ENCODE measurements at places on chromosomes 3 and 15. TPM values are rescaled to one million over a fixed set of nuclear protein-coding genes. Genes with fewer than 3 reads are reported as not detected.

IL5RA gene
- total RNA-seq = 0.12 TPM

ZPLD1 gene
- total RNA-seq = not detected

MYLK gene
- 0.27 TPM for total RNA-seq

TXNRD3 gene
- total RNA-seq = 0.78 TPM

INSYN1 gene
- not detected for total RNA-seq

MME gene
- not detected for total RNA-seq

ANKRD34C gene
- total RNA-seq = not detected

CHST2 gene
- 11.3 TPM for total RNA-seq

CHRNA3 gene
- not detected for total RNA-seq

FGF12 gene
- total RNA-seq = not detected

ADGRG7 gene
- total RNA-seq = not detected

P2RY13 gene
- total RNA-seq = not detected

SLC24A5 gene
- total RNA-seq = not detected

SERPINI1 gene
- total RNA-seq = 0.71 TPM

TMCO5A gene
- total RNA-seq = not detected

UPK1B gene
- not detected for total RNA-seq

UBA5 gene
- 81.1 TPM for total RNA-seq

CCR2 gene
- total RNA-seq = 21.0 TPM

PRTG gene
- total RNA-seq = not detected

C3orf18 gene
- total RNA-seq = 21.9 TPM

CPLX3 gene
- 0.17 TPM for total RNA-seq

TEX55 gene
- total RNA-seq = not detected

NTRK3 gene
- 0.24 TPM for total RNA-seq

ALDH1A2 gene
- total RNA-seq = not detected

EIF4E3 gene
- 21.8 TPM for total RNA-seq

ADPRH gene
- 3.8 TPM for total RNA-seq

C3orf49 gene
- not detected for total RNA-seq

SPESP1 gene
- total RNA-seq = 1.2 TPM

TRPM1 gene
- total RNA-seq = not detected

NRG4 gene
- not detected for total RNA-seq

DPPA2 gene
- total RNA-seq = not detected

PCOLCE2 gene
- total RNA-seq = not detected

GRAMD2A gene
- total RNA-seq = 0.21 TPM

FOXB1 gene
- total RNA-seq = 1.2 TPM

OR5K1 gene
- total RNA-seq = not detected

LSAMP gene
- not detected for total RNA-seq

KCNH8 gene
- total RNA-seq = not detected

ATP2B2 gene
- total RNA-seq = not detected

GNAT1 gene
- total RNA-seq = not detected

GOLGA8J gene
- total RNA-seq = not detected

IL12A gene
- total RNA-seq = 0.34 TPM

Measured in activated T-helper 1 cell treated with anti-CD3 and anti-CD28 coated beads, Interleukin-12 subunit alpha, Interleukin-12 subunit beta, Interleukin-2, Interleukin-4 antibody, amounts not matched to agents 30 ng/mL and 10 ng/mL and 1 ng/mL, durations not matched to agents 14 hours and 24 hours and 36 hours (primary cell).